Activated T-cell treated with anti-CD3 and anti-CD28 coated beads, Interleukin-2, amount 50 U/mL, for 4 hours (primary cell): ENCODE measurements at places on chromosomes 7 and 10. TPM values are rescaled to one million over a fixed set of nuclear protein-coding genes. Genes with fewer than 3 reads are reported as not detected.

Gene DKK1
- total RNA-seq, result 0.42 TPM

- DNase-seq, result no peak
These were observed 12.1 kb upstream of the TRUB1 start for GRCh38 chr10:114925587-114926586.

DNA sequence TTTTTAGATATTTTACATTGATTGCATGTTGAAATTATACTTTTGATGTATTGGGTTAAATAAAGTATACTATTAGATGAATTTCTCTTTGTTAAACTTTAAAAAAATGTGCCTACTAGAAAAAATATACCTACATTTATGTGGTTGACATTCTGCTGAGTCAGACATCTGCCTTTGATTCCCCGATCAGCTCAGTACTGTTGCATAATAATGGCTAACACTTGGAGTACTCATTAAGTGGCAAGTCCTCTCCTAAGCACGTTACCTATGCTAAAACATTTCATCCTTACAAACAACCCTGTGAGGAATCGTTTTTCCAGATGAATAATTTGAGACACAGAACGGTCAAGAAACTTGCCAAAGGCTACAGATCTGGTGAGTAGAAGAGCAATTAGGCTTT lies 14.0 kb upstream of the SEM1 start:
- no peak for DNase-seq

DNA sequence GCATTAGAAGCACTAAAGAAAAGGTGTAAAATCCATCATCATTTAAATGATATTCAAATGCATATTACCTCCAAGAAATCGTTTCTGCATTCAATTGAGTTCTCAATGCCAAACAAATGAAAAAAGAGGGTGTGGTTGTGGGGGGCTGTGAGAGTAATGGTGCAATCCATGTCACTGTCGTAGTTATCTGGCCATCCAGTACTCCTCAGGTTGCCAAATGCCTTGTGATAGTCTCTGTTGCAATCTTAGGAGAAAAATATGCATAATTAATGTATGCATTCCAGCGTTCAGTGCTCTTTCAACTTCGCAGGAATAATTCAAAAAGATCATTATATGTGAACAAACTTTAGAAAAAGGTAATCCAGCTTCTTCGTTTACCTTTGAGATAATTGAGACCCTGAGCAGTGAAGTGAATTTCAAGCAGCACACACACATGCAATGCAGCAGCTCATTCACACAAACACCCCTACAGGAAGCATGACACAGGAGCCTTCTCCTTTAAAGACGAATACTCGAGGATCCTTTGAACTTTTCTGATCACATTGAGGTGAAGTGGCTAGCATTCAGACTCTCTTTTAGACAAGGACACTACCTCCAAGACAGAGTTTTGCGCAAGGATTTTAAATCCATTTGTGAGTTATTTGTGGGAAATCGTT lies 73.4 kb downstream of the OR13A1 start:
- DNase-seq, result no peak

Gene CTAGE8
- total RNA-seq, result 0.53 TPM

GRCh38 chr10:15857107-15857575 lies 3.2 kb downstream of the MINDY3 start:
- no peak for DNase-seq
